ENCODE measurements at places on chromosomes 2 and 18.

- DNase-seq = no peak
Observed at GRCh38 chr2:101768556-101769220, 71.2 kb downstream of the MAP4K4 start.

GRCh38 chr2:197538412-197538811 lies 22.5 kb downstream of the MOB4 start:
- no peak for DNase-seq

DNA sequence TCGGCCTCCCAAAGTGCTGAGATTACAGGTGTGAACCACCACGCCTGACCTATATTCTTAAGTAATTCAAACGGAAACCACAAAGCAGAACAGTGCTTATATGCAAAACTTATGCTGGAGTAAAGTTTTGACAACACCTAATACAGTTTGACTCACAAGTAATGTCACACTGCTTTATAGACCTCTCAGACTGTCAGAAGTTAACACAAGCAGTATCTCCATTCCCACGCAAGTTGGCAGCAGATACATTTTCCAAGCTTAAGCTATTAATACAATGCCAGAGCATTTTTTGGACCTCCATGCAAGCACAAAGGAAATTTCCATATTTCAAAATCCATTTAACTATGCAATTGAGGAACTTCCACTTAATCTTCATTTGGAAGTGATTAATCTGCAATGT lies 21.0 kb upstream of the SANBR start:
- no peak for DNase-seq

DNA sequence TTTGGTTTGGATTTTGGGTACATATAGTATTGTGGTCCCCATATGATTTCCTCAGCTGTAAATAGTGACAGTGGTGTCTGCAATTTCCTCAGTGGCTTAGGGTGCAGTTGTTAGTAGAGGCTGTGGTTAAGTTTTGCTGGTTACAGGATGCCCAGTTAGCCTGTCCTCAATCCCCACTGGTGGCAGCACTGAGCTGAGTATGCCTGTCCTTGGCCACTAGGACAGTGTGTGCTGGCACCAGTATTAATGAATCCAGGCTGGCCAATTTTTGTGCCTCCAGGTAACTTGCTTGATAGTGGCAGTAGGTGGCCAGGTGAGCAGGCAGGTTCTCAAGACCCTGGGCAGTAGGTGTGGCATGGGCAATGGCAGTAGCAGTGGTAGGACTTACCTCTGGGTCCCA lies 973.1 kb downstream of the TMEM182 start:
- DNase-seq = no peak

DNA sequence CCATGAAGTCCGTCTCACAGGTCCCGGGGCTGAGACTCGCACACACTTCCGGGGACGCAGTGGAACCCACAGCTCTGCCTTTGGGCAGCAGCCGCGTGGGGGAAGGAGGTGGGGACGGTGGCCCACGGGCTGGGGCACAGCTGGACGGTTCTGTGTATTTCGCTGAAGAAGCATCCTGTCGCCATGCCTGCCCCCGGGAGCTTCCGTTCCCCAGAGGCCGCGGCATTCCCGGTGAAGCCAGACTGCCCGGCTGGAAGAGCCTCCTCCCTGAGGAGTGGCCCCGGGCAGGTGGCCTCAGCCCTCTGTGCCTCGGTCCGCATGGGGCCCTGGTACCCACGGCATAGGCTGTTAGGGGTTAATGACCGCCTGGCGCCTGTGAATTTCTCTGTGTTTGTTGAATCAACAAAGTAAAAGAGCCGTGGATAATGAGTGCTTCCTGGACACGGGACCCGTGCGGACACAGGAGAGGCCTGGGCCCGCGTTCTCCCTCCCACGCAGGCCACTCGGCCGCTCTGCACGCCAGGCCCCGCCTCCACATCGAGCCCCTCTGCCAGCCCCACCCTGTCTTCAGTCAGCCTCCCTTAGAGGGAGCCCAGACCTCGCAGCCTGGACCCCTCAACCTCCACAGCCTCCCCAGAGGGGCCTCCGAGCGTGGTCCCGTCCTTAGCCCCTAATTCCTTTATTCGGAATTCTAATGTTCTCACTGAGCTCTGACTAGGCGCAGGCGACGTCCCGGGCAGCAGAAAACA lies 51.0 kb downstream of the KCNG2 start:
- DNase-seq = no peak

DNA sequence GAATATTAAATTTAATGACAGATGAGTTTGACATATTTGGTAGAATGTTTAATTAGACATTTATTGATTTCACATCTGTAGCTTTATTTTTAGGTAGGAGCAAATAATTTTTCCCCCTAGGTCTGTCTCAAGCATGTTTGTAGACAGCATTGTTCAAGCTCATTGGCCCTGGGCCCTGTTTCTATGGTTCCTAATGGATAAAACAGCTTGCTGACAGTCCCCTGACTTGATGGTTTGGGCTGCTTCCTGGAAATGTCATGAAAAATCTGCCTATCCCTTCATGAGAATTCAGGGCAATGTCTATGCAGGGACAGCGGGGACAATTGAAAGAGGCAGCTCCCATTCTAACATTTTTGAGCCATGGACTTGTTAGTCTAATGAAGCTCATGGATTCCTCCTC lies 14.6 kb upstream of the MEP1B start:
- DNase-seq = peak; percentile 91

DNA sequence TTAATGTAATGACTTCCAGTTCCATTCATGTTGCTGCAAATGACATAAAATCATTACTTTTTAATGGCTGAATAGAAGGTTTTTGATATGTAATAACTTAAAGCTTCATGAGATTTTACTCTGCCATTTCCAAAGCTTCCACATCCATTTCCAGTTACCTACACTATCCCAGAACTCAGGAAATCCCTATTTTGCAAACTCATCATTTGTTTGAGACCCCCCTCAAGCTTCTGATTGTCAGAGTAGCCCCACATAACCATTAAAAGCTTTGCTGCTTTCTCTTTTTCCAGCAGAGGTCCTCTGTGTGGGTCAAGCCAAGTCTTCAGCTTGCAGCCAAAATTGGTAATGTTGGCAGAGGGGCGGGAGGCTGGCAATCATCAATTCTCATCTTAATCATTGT lies 50.6 kb upstream of the IL1R1 start:
- DNase-seq = no peak

- DNase-seq = no peak
Observed at GRCh38 chr2:112010751-112011150, 44.3 kb upstream of the TMEM87B start.

DNA sequence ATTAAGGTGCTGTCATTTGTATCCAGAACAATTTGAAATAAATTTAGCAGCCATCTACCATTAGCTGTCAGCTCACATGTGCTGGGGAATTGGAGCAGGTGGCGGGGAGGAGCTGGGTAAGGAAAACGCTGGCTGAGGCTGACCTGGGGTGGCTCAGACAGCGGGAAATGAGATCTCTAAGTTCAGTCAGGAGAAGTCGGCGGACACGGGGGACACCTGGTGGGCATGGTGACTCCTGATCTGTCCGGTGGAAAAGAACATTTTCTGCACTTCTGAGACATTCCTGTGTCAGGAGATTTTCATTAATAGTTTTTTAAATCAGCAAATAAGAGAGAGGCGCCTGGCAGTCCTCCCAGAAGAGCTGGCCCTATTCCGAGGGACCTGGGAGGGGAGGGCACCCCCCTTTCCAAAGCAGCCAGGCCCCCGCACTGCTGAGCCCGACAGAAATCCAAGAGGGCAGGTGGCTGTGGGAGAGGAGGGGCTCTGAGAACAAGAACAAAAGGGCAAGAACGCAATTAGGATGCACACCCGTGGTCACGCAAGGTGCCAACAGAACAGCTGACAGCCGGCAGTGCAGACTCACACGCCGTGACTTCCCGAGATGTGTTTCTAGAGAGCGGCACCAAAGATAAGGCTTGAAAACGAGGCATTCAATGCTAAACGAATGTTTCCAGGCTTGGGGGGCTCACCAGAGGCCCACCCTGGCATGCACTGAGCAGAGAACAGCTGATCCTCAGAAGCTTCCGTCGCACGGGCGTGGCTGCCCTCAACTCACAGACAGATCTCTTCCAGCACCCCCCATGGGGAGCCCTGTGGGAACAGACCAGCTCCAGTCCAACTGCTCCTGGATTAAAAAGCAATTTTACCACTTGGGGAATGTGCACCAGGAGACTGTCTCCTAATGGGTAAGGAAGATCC lies 26.4 kb downstream of the SLC66A2 start:
- DNase-seq = peak; percentile 71

DNA sequence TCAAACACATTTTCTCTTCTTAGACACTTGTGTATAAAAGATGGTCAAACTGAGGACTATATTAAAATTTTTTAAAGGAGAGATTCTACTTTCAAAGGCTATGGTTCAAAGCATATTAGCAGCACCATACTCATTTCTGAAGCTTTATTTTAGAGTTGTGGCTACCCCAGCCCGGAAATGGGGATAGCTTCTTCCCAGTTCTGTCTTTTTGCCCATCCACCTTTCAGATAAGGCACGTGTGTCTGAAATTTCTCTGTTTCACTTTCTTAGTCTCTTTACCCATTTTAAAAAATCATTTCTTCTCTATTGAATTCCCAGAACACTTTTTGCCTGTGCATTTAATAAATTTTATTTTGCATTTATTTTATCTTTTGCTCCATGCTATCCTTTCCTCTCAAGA lies 431.5 kb downstream of the RNF144A start:
- DNase-seq = no peak

DNA sequence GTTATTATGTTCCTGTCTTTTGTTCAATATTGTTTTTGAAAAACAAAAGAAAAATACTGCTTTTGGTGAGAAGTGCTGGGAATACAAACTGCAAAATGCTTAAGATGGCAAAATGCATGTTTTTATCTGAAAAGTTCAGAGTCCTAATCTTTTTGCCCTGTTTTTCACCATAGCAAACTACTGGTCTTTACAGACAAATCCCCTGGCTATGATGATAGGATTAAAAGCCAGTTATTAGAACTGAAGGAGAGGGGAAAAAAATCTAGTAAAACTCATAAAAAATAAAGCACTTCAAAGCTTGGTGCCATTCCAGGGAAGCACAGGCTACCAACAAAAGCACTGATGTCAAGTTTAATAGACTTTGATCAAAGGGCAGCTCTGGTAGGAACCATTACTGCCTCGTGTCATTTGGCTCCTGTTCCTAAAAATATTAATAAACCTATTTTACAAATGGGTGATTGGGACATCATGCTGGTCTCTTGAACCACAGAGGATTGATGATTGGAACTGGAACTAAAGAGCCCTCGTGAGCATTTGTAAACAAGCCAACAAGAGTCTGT lies 194.7 kb downstream of the RAB3GAP1 start:
- DNase-seq = no peak

- DNase-seq = no peak
Observed at GRCh38 chr18:26536032-26536431, 12.3 kb downstream of the KCTD1 start.

DNA sequence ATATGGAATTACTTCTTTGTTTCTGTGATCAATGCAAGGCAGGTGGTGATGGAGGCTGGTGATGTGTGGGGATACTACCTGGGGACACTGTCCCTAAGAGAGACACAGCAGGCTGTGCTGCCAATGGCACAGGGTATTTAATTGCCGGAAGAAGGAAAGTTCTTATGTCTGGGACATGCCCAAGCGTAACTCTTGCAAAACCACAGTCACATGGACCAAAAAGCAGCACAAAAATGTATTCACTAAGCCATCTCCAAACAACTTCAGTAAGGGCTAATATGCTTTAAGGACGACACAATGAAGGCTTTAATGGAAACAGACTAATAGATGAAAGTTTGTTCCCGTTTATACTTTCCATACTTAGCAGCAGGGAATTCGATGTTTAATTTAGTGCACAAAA lies 49.7 kb upstream of the AP1S3 start:
- DNase-seq = no peak

DNA sequence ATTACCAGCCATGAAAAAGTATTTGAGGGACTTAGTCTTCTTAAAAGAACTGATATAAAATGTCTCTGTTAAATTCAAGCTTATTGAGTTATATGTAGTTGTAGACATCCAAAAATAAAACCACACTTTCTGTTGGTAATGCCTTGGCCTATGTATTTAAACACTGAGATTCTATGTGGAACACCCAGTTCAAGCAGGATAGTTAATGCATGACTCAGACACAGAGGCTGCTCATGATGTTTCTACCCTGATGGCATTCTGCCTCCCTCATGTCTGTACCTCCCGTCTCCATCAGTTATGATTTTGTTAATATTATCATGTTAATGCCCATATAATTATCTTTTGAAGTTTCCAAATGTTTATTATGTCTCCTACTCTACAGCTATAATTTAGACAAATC lies 164.5 kb downstream of the XIRP2 start:
- DNase-seq = no peak

- DNase-seq = no peak
Observed at GRCh38 chr18:12155996-12156395, 62.4 kb downstream of the ANKRD62 start.

DNA sequence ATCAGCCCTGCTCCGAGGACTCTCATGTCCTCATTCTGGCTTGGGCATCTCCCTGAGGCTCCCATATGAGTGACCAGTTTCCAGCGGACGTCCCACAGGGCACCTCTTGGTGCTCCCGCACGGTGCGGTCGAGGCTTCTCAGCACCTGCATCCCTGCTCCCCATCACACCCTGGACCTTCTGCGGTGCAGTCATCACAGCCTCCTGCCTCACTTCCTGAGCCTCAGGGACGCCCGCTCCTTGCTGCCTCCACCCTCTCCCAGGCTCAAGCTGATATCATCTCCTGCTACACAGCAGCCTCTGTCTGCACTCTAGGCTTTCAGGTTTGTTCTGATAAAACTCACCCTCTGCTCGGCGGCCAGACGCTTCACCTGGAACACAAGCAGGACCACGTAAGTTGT lies 185.0 kb downstream of the TMEM18 start:
- DNase-seq = no peak

DNA sequence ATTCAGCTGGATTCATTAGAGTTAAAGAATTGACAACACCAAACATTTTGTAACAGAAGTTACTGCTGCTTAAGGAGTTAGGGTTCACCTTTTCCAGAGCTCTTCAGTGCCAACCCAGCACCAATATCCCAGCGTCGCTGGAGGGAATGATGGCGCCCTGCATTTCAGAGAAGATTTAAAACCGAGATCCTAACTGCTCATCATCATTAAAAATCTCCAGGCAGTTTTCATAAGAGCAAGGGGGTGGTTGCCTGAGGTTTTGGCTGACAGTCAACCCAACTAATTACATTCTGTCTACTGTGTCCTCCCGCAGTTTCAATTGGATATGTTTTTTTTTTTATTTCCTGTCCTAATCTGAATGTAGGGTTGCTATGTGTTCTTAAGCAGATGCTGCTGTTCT lies 509.6 kb upstream of the TCF4 start:
- DNase-seq = no peak

GRCh38 chr2:37786191-37786698 lies 114.8 kb upstream of the CDC42EP3 start:
- no peak for DNase-seq

DNA sequence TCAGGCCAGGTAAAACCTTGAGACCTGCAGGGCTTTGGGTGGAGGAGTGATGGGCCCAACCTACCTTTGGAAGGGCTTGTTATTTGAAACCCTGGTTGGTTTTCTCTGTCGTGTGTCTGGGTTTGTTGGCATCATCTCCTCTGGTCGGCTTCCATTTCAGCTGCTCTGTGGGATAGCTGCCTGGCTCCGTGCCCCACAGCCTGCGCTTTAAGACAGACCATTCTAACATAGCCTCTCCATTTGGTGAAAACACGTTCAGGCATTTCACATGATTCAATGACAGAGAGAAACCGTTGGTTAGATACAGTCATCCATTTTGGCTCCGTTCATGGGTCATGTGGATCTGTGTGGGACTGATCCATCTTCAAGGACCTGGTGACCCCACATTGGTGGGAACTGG lies 37.0 kb upstream of the LYPD6B start:
- DNase-seq = no peak

GRCh38 chr2:224882291-224883171 lies 159.7 kb downstream of the DOCK10 start:
- DNase-seq = no peak
